Activated CD4-positive, alpha-beta T cell treated with anti-CD3 and anti-CD28 coated beads, Interleukin-2, amount 50 U/mL, for 48 hours (primary cell): ENCODE measurements at places on chromosomes 7 and 10.

DNA sequence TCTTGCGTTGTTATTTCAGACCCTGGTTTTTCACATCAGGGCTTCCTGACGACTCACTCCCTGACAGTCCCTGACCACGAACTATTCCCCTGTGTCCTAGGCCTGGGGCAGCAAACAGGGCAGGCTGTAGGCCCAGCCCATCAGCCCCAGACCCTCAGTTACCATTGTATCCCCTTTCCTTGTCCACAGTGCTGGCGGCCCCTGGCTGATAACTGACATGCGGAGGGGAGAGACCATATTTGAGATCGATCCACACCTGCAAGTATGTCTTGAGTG lies 50.5 kb upstream of the TRIM8 start:
- no peak for DNase-seq

DNA sequence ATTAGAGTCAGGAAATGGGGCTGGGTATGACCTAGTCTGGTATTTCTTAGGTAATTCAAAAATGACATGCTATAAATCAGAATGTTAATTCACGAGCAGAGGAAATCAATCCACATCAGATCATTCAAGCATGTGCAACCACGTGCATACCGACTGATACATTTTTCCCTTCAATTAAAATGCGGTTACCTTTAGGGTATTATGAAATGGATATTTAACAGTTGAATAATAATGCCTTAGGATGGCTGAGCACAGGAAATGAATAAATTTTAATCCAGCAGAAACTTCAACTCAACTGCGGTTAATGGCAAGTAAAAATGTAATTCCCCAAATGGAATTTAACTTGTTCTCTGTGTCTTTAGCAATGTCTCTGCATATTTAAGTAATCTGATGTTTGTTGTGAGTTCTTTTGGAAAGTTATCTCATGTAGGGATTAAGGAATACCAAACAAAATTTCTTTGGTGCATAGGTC lies 9.2 kb downstream of the CPA2 start:
- no peak for DNase-seq

DNA sequence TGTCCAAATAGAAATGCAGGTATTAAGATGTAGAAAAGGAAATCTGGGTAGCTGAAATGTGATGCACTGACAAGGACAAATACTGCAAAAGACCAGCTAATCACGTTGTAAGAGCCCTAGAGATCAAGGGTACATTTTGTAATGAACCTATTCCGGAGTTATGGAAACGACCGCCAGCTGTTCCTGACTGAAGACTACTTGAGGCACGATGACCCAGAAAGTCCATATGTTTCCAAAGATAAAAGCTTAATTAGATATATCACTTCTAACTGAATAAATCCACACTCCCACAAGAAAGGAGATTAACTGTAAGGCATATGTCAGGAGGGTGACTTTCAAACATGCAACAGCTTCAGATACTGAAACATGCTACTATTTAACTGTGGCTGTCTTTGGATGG lies 253.5 kb downstream of the NSUN6 start:
- DNase-seq, result no peak

GRCh38 chr7:13017881-13018280 lies 330.4 kb downstream of the ARL4A start:
- no peak for DNase-seq

DNA sequence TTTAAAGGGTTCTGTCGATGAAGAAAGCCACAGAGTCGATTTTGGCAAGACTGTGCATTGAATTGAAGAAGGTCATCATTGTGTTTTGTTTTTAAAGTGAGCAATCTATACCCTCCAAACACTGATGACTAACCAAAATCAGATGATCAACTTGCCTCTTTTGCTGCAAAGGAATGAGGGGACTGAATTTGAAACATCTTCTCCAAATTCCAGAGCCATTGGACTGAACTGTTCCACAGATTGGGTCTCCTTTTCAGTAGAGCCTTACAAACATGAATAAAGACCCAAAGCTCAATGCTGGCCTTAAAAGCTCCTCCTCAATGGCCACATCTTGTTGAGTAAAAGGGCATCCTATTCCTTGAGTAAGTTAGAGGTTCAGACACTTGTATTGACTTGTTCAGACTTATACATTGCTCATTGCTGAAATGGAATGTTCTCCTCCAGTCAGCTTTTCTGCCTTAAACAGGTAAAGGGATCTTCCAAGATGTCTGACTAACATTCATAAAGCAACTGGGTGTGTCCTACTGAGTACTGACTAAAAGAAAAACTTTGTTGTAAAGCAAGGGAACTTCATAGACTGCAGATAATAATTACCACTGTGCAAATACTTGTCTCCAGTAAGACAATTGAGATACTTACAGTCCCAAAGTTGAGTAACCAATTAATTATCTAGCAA lies 630.6 kb downstream of the KCNMA1 start:
- DNase-seq, result no peak

- no peak for DNase-seq
These were observed 19.5 kb downstream of the TSPAN33 start for GRCh38 chr7:129163875-129164544.

DNA sequence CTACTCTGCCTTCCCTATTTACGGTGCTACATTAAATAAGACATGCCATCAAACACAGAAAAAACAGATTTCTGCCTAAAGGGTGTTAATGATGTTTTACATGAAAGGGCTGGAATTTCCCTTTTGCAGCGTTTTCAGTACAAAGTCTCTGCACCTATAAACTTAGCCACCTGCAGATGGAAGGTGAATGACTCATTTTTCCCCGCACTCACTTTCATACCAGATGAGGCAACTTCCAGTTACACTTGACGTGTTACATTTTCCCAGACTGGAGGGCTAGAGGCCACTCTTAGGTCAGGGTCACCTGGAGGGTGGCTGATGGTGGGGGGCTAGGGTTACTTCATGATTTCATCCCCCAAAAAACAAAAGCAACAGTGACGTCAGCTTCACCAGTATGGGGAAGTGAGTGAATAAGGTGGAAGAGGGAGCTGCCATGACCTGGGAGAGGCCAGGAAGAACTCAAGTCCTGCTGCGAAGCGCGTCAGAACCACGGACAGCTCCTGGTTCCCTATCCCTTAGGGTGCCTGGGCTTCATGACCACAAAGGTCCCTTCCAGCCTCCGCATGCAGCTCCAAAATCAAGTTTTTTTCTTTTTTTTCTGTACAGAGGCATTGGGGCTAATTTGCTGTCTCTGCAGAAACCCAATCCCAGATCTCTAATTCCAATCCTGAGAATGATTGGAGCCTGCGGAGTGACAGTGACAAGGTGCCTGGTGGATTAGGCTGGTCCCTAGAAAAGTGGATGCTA lies 94.0 kb downstream of the ADARB2 start:
- DNase-seq, result peak; percentile 52

GRCh38 chr10:81303656-81304055 lies 571.3 kb upstream of the NRG3 start:
- no peak for DNase-seq

DNA sequence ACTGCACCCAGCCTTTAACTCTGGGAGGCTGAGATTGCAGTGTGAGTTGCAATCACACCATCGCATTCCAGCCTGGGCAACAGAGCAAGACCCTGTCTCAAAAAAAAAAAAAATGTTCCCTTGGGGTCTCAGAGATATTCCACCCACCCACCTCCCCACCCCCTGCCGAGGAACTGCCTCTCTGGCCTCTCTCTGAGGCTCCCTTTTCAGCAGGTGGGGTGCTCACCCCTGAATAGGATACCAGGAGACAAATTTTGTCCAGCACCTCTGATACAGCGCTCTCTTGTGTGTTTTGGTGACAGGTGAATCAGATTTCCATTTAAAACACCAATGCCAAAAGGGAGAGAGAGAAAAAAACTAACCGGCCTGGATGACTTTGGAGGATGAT lies 92.6 kb upstream of the KIF5B start:
- DNase-seq, result no peak

DNA sequence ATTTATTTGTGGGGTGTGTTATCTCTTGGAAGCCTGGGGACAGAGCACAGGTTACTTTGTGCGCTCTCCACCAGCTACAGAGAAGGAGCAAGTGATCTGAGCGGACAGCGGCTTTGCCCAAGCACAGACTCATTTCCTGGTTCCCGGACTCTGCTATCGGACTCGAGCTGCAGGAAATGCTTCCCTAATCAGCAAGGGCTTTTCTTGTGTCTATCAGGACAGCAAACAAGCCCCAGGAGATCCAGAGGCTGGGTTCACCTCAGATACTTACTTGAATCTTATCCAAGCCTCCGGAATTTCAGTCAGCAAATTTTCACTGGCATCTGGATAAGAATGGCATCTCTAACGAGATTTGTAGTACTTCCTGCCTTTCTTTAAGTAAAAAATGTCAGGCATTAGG lies 27.8 kb downstream of the MRC1 start:
- DNase-seq, result no peak

DNA sequence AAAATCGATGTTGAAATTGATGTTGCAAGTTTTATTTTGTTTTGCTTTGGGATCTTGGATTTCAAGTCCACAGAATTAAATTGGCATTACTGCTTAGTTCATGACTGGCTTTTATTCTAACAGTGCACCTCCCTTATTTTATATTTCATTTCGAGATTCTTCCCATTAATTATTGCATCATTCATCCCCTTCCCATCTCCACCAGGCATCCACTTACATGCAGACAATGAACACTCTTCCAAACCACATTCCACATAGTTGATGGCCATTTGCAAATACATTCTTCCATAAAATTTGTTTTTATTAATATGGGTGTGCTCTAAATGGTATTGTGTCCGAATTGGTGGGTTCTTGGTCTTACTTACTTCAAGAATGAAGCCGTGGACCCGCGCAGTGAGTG lies 15.6 kb upstream of the SCIN start:
- DNase-seq, result no peak

DNA sequence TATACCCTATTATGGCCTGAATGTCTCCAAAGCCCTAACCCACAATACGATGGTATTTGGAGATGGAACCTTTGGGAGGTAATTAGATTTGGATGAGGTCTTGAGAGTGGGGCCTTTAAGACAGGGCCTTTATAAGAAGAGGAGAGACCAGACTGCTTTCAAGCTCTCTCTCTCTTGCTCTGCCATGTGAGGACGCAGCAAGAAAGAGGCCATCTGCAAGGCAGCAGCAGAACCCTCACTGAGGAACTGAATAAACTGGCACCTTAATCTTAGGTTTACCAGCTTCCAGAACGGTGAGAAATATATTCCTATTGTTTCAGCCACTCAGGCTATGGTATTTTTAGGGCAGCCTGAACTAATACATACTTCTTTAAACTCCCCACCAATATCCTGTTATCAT lies 2.0 kb upstream of the GNAI1 start:
- no peak for DNase-seq

DNA sequence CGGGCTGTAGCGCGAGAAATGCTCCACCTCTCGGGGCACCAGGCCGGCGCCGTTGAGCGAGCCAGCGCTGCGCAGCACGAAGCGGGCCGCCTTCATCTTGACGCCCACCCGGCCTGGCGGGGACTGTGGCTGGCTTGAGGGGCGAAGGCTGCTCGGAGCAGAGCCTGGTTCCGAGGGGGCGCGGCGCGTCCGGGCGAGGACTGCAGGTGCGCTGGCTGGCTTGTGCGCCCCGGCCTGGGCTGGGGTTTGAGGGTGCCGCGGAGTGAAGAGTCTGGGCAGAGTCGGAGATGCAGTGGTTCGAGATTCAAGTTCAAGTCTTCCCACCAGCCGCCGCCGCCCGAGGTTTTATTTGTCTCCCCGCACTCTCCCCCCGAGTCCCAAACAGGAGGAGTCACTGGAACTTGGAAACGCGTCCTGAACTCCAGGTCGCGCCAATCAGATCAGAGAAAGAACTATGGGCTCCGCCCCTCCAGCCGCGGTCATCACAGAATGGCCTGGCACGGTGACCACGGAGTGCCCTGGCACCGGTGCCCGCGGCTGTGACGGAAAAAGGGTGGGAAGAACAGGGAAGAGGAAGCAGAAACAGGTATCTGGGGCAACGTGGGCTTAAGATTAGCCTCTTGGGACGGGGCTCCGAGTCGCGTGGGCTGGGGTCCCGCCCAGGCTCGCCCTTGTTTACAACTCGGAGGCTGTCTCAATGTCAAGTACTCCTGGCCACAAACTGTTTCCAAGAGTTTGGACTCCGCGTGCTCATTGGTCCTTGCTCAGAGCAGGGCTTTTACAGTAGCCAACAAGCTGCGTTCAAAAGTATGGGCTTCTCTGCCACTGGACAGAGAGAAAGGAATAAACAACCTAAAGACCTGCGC lies at the start of gene PDK4:
Gene PDK4, minus strand, starts transcription at position 319 of the 866 bp plus-strand sequence. Its CDS starts 223 bp downstream, at position 96.
- DNase-seq, result no peak
